ENCODE measurements at places on chromosomes 2 and 18. TPM values are rescaled to one million over a fixed set of nuclear protein-coding genes. Genes with fewer than 3 reads are reported as not detected.

The SAG gene
- not detected for total RNA-seq

The LIMS3 gene
- total RNA-seq, result 1.7 TPM

The LOXHD1 gene
- 0.34 TPM for total RNA-seq

The MAP3K19 gene
- not detected for total RNA-seq

The DHX57 gene
- 19.8 TPM for total RNA-seq

The AMER3 gene
- total RNA-seq, result not detected

The IL37 gene
- total RNA-seq, result not detected

The MARCO gene
- total RNA-seq, result not detected

The GALR1 gene
- total RNA-seq, result not detected

DNA sequence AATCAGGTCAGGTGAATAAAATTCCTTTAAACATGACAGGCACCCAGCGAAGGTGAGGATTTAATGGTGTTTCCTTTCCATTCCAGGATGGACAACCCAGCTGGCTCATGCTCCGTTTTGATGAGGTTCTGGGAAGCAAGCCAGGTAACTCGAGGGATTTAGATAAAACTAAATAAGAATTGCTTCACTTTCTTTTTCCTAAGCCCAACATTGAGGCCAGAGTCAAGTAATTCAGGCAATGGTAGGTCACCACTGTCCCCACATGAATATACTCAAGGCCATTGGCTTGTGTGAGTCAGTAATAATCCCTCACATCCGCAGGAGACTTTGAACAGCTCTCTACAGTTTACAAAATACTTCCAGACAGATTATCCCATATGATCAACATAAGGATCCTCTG lies 16.2 kb upstream of the LRATD1 start:
- no peaks in the 10 kb centered on the region for H3K27me3 ChIP-seq
- H3K4me1 ChIP-seq, result no peaks in the 10 kb centered on the region
- no peak overlapping the region for H3K4me3 ChIP-seq
- no peaks in the 10 kb centered on the region for H3K36me3 ChIP-seq
- no peak for DNase-seq

DNA sequence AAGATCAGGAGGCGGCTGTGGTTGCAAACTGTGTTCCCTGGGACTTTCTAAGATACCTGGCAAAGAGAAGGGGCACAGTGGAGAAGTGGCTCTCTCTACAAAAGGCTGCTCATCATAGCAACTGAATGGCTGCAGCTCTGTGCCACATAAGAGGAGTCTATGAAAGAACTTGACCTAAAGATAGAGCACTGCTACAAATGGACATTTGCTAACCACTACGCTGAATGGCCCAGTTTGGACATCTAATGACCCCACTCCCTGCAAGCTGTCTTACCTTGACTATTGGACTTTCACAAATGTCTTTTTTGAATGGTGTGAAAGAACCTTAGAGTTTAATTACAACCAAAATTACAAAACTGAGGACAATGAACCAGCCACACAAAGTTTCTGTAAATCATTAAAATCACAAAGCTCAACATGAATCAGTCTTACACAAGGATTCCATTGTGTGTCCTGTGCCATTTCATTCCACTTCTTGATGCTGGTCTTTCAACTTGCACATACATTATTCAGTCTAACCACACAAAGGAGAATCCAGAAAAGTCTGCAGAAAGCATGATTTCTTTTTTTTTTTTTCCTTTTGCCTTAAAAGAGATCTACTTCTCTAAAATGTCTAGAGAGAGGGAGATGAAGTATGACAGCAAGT lies 154.0 kb downstream of the LAMA1 start:
- no peak overlapping the region for H3K4me3 ChIP-seq
- H3K36me3 ChIP-seq, result no peaks in the 10 kb centered on the region
- no peaks in the 10 kb centered on the region for H3K4me1 ChIP-seq
- no peak overlapping the region for H3K27ac ChIP-seq
- DNase-seq, result no peak

- DNase-seq, result peak; percentile 64
- no peaks in the 10 kb centered on the region for H3K27me3 ChIP-seq
- no peak overlapping the region for H3K4me3 ChIP-seq
- H3K4me1 ChIP-seq, result peaks cover 22% of the 10 kb centered on the region
- peak overlapping the region; percentile 49 for H3K27ac ChIP-seq
- no peaks in the 10 kb centered on the region for H3K36me3 ChIP-seq
These were observed 55.4 kb downstream of the CDC42EP3 start for GRCh38 chr2:37615804-37616676.

DNA sequence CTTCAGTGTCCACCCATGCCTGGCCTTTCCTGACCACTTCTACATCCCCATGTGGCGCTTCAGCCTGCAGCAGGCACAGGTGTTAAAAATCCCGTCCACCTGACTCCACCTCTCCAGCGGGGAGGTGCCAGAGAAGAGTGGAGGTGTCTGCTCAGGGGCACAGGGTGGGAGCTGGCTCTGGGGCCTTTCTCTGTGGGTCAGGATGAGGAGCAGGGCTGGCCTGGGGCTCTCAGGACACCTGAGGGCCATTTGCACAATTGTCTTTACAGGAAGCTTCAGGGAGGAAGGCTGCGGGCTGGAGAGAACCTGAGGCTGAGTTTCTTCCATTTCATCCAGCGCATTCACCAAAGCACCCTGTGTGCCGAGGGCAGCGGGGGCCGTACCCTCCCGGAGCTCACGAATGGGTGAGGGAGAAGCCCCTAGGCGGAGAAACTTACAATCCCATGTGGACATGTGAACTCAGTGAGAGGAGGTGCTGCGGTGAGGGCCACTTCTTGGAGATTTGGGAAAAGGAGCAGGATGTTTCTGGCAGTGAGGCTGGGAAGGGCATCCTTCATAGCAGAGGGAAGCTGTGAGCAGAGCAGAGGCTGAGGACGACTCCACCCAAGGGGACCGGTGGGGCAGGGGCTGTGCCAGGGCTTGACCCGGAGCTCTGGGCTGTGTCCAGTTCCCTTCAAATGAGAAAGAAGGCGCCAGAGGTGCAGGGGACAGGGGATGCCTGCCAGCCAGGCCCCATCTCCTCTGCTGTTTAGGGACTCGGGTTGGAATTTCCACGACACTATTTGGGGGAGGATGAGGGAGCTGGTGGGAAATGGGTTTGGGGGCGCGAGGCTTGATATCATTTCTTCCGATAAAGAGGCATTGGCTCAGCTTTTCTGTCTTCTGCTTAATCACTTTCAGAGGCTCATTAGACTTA lies 155.2 kb upstream of the MYCN start:
- DNase-seq, result no peak
- no peaks in the 10 kb centered on the region for H3K36me3 ChIP-seq
- H3K4me1 ChIP-seq, result no peaks in the 10 kb centered on the region
- H3K27ac ChIP-seq, result no peak overlapping the region
- no peak overlapping the region for H3K4me3 ChIP-seq
- no peaks in the 10 kb centered on the region for H3K27me3 ChIP-seq

DNA sequence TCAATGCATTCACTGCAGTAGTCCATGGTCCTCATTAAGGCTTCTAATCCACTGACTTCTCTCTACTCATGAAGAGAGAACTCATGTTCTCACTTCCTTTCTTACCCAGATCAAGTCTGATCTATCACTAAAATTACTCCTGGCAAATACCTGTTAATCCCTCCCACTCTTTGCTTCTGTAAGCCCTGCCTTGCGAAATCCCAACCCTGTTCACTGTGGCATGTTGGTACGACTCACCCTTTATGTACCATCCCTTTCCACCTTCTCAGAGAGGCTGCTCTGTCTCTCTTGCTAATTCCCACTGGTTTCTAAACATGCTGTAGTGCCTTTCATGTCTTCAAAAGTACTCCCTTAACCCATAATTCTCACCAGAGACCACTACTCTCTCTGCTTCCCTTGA lies 272.2 kb upstream of the ACVR2A start:
- no peak overlapping the region for H3K27ac ChIP-seq
- H3K36me3 ChIP-seq, result no peaks in the 10 kb centered on the region
- no peaks in the 10 kb centered on the region for H3K27me3 ChIP-seq
- DNase-seq, result no peak

- H3K27me3 ChIP-seq, result no peaks in the 10 kb centered on the region
- no peak for DNase-seq
- H3K27ac ChIP-seq, result no peak overlapping the region
These were observed 96.9 kb downstream of the ACTR3 start for GRCh38 chr2:113986762-113987290.

DNA sequence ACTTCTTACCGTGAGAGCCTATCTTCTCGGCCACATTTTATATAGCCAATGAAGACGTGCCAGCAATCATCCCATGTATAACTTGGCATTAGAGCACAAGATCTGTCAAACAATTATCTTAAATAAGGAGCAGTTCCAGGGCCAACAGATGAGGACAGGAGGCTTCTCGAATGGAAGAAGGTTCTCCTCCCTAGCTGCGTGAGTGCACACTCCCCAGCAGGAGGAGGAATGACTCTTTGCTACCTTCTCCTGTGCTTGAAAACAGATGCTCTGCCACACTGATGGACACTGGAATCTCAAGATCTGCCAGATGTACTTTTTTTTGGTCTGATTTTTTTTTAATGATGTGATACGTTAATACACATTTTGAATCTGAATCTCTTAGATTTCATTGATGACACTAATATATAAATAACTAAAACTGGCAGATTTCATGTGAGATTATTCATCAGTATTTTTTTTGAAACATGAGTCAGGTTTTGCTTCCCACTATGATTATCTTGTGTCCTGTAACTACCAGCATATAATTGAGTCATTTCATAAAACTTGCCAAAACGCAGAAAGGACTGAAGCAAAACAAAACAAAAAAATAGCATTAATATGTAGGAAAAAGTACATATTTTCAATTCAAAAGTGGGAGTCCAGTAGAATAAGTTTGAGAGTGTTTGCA lies 626 bp upstream of the VIT start:
- DNase-seq, result no peak
- H3K4me3 ChIP-seq, result no peak overlapping the region
- H3K27ac ChIP-seq, result no peak overlapping the region
- no peaks in the 10 kb centered on the region for H3K36me3 ChIP-seq
- H3K27me3 ChIP-seq, result no peaks in the 10 kb centered on the region
- H3K4me1 ChIP-seq, result no peaks in the 10 kb centered on the region

- H3K4me1 ChIP-seq, result no peaks in the 10 kb centered on the region
- no peaks in the 10 kb centered on the region for H3K36me3 ChIP-seq
- no peak overlapping the region for H3K4me3 ChIP-seq
- no peak for DNase-seq
- no peaks in the 10 kb centered on the region for H3K27me3 ChIP-seq
- H3K27ac ChIP-seq, result no peak overlapping the region
These were observed 31.9 kb downstream of the MYO7B start for GRCh38 chr2:127567351-127567854.

- no peak overlapping the region for H3K4me3 ChIP-seq
- H3K27ac ChIP-seq, result no peak overlapping the region
- no peaks in the 10 kb centered on the region for H3K4me1 ChIP-seq
- DNase-seq, result no peak
- no peaks in the 10 kb centered on the region for H3K27me3 ChIP-seq
- H3K36me3 ChIP-seq, result no peaks in the 10 kb centered on the region
These were observed 162.3 kb downstream of the MREG start for GRCh38 chr2:215851082-215851481.

DNA sequence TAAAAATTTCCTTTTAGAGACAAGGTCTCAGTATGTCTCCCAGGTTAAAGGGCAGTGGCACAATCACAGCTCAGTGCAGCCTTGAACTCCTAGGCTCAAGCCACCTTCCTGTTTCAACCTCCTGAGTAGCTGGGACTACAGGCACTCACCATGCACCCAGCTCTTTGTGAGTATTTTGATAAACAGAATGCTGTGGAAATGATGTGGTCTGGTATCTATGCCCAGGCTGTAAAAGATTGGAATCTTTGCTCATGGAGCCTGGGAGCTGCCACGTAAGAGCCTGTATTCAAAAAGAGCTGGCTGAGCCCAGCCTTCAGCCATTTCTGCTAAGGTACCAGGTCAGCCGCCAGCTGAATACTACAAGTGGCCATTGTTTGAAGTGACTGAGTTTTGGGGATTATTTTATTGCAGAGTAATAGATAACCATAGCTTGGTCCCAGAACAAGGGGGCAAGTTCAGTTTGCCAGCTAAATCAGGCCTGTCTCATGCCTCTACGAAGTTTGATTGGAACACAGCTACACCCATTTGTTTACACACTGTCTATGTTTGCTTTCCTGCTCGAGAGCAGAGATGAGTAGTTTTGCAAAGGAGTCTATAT lies 21.3 kb upstream of the ARL5A start:
- no peaks in the 10 kb centered on the region for H3K4me1 ChIP-seq
- no peak overlapping the region for H3K4me3 ChIP-seq
- DNase-seq, result no peak
- no peak overlapping the region for H3K27ac ChIP-seq
- H3K27me3 ChIP-seq, result no peaks in the 10 kb centered on the region
